A549 treated with ZK216348 at 1 μM for 4 hours (cell line): ENCODE measurements at places on chromosomes 1 and 21. TPM values are rescaled to one million over a fixed set of nuclear protein-coding genes. Genes with fewer than 3 reads are reported as not detected.

LMX1A gene
- not detected in 5 replicates for total RNA-seq

LEFTY2 gene
- not detected in 5 replicates for total RNA-seq

RHCE gene
- 0.75 TPM in 1 of 5 replicates, not detected in the others for total RNA-seq

OPRD1 gene
- total RNA-seq: 0.02 to 0.08 TPM (median 0.03 TPM) in 5 replicates
